ENCODE measurements at places on chromosomes 5 and 9.

- no peak for DNase-seq
Observed at GRCh38 chr9:121633119-121633714, 18.2 kb upstream of the DAB2IP start.

DNA sequence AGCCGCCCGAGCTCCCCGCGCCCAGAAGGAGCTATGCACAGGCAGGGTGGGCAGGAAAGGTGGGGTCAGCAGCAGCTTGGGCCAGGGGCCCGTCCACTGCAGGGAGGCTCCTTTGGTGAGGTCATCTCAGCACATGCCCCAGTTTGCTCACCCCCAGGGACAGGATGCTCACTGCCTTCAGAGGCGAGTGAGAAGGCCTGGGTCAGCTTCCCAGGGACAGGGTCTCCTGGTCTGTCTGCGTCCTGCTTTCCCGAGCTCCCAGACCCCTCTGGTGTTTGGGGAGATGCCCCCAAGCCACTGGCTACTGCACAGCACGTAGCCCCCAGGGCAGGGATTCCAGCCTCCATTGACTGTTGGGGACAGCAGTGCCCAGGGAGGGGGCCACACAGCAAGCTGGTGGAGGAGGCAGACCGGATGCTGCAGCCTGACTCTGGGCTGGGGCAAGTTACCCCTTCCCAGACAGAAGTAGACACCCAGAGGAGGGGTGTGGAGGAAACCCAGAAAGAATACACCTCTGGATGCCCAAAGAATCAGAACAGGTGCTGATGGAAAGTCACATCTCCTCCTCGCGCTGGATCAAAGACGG lies 581 bp upstream of the SARDH start:
- DNase-seq, result no peak

GRCh38 chr9:133569891-133570690 lies 35.6 kb downstream of the ADAMTSL2 start:
- no peak for DNase-seq

DNA sequence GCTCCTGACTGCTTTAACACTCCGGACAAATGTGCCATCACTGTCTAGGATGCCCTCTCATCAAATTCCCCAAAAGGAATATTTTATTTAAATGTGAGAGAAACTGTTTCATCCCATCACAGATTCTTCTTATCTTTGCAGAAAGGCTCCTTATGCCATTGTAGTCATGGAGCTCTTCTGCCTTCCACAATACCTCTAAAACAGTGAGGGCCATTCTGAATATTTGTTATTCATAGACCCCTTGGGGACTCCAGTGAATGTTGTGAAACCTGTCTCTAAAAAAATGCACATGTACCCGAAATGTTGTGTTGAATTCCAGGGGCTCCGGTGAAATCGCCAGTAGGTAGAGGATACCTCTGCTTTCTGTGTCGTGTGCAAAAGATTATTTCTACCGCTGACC lies 176.9 kb downstream of the RORB start:
- no peak for DNase-seq

GRCh38 chr5:76870046-76870445 lies 20.2 kb downstream of the S100Z start:
- DNase-seq, result no peak

DNA sequence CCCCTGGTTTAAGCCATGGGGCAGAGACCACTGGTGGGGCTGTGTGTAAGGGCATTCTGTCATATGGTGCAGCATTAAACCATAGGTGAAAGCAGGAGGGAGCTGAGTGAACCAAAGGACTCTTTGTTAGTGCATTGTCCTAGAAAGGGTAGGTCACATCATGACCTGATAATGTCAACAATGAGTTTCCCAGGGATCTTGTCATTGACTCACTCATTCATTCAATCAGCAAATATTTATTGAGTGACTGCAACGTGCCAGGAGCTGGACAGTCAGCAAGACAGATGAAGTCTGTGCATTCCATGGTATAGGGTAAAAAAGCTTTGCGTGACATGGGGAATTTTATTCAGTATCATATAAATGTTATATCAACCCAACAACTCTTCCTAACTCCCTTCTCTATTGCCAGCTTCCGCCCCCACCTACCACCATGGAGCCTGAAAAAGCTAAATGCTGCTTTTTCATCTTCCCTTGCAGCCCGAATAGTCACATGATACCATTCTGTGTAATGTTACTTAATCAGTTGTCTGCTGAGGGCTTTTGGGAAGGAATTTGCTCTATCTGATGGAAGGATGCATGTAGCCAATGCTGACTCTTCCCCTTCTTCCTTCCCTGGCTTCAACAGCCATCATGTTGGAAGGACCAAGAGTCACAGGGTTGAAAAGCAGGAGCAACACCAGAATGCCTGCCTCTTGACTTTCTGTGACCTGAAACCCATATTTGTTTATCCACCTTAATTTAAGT lies 11.5 kb upstream of the OTULINL start:
- no peak for DNase-seq
